ENCODE measurements at places on chromosomes 3 and 15.

DNA sequence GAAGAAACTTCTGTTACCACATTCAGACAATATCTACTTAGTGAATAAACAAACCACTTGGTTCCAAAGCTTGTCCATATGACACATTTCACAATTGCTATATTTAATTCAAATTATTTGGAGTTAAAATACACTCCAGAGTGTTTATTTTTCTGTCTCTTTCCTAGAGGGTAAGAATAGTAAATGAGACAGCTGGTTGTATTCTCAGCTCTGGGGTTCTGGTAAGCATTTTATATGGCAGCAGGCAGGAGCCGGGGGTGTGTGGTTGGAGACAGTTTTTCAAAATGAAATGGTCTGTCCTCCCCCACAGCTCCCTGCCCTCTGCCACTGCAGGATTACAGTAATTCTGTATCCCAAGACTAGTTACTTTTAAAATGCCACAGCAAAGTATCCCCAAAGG, 10.9 kb upstream of the SEC61A1 start:
- DNase-seq, result no peak

- no peak for DNase-seq
These were observed 30.1 kb upstream of the ZNF502 start for GRCh38 chr3:44682182-44682896.

- DNase-seq, result no peak
These were observed 25.7 kb downstream of the IQSEC1 start for GRCh38 chr3:13047296-13048165.

DNA sequence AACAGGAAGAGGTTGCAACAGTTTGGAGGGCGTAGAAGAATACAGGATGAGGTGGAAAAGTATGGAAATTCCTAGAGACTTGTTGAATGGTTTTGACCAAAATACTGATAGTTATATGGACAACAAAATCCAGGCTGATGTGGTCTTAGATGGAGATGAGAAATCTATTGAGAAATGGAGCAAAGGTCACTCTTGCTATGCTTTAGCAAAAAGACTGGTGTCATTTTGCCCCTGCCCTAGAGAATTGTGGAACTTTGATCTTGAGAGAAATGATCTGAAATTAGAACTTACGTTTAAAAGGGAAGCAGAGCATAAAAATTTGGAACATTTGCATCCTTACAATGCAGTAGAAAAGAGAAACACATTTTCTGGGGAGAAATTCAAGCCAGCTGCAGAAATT, 686.9 kb upstream of the GBE1 start:
- no peak for DNase-seq

DNA sequence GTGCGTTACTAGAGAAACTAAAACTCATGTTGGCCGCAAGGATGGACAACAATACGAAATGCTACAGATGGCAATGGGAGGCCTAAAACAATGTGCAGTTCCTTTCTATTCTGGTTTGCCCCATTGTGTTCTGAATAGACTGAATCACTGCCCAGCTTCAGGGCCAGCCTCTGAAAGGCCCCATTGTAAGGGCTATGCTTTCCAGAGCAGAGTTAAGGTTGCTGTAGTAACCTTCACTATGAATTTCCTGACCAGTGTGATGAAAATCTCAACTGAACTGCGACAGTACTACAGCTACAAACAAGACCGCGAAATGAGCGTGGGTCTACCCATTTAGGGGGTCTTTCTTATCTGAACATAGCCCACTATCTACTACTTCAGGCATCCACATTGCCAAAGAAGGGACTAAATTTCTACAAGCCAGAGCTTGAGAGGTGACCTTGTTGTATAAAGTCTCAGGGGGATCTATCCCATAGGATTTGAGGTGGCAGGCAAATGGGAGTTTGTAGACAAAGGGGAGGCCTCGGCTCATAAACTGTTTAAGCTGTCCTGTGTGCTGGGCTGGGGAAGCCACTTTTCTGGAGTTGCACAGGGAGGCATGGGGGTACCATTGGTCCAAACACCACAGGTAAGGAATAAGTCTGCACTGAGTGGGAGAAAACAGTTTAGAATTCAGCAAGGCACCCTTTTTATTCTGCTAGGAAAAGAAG, 80.1 kb downstream of the MYO1E start:
- DNase-seq, result peak; percentile 63

DNA sequence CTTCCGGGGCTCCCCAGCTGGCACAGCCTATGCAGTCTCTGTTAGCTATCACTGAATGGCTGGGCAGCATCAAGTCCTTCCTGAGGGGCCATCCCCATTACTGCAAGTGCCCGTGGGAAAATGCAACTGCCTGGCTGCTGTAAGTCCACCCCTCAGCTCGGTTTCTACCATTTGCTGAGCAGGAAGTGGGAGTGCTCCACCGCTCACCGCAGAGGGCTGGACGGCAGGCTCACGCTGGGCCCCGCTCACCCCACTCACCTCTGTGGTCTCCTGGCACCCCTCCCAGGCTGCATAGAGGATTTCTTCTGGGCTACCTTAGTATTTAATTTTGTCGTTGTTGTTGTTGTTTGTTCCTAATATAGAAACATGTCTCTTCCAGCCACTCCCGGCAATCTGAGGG, 270.2 kb downstream of the PLCL2 start:
- DNase-seq, result no peak

DNA sequence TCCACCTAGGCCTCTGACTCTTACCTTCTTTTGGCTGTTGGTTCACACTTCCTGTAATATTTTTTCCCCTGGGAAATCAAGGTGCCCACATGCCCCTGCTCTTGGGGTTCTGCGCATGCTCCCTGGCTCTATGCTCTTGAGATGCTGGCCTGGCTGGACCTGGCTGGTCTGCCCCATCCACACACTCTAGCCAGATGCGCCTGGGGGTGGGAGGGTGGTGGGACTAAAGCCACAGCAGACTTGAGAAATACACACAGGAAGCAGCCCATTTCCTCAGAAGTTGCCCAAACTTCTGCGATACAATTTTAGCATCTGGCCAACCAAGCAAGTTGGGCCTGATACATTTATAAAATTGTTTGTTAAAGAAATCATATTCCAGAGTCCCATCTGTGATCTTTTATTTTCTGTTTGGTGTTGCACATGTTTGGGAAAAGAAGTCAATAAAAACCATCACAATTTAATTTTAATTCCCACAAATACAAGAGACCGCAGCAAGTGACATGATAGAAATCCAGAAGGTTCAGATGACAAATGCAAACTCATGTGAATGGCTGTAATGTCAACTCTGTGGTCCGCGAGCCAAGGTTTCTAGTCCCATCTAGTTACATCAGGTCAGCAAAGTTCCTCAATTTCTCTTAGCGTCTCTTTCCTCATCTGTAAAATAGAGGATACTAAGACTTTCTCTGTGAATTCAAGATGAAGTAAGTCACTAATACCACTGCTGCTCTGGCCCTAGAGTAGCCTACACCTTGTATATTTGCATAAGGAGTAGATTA, 55.9 kb upstream of the MEF2A start:
- DNase-seq, result no peak

- DNase-seq, result no peak
These were observed 31.5 kb downstream of the KLHL18 start for GRCh38 chr3:47314056-47314764.

DNA sequence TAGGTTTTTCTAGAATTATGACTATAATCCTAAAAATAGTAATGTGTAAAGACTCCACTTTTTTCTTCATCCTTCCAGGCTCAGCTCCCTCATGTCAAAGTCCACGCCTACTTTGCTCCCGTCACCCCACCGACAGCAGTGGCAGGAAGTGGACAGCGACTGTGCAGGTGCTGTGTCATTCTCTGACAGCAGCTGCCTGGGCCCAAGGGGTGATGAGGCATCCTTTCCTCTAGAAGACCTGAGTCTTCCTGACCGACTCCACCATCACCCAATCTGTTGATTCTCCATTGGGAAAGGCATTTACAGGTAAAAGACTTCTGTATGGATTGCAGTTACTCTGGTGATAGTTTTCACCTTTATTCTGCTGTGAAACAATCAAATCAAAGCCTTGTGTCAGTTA, 54.8 kb downstream of the UBP1 start:
- DNase-seq, result no peak

DNA sequence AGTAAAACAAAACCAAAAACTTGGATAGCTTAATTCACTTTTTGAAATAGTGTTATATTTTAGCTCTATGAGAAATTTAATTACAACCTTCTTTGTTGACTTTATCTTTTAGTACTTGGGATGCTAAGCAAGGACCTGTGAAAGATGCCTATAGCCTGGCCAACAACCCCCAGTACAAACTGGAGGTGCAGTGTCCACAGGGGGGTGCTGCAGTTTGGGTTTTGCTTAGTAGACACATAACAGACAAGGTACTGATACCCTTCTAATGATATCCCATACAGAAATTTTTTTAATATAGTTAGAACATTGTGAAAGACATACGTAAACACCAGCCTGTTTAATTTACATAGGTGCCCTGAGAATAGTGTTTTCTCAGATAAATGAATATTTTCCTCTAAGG, 35.3 kb downstream of the CAPN7 start:
- DNase-seq, result no peak

- no peak for DNase-seq
These were observed 35.1 kb upstream of the IL12A start for GRCh38 chr3:159953325-159954085.

GRCh38 chr3:160225176-160226025, at the start of gene C3orf80:
TSS of gene C3orf80 (plus strand) at chr3:160225422. CDS start at chr3:160225636, 214 bp downstream.
- DNase-seq, result peak; percentile 77

DNA sequence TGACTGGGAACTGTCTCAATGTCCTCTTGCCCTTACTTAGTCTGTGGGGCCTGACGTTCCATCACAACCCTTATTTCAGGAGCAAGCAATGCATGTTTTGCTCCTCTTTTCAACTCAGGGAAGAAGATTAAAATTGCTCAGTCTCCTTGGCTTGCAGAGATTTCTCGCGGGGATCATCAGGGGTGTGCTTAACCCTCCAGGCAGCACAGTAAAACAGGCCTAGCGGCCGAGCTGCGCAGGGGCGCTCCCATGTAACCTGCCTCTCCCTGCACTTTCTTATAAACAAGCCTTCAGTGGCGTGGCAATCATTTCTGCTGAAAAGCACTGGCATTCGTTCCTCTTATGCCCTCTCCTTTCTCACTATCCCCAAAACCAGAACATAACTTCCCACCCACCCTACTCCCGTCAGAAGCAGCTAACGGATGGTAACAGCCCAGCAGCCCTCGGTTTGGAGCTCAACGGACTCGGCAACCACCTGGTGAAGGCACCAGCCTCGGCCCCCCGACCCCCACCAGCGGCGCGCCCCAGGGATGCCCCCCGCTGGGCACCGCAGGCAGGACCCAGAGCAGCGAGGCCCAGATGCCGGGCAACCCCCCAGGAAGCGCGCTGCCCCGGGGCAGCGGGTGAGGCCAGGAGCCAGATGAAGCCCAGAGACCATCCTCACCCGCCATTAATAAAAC, 1.1 kb downstream of the MCF2L2 start:
- no peak for DNase-seq

DNA sequence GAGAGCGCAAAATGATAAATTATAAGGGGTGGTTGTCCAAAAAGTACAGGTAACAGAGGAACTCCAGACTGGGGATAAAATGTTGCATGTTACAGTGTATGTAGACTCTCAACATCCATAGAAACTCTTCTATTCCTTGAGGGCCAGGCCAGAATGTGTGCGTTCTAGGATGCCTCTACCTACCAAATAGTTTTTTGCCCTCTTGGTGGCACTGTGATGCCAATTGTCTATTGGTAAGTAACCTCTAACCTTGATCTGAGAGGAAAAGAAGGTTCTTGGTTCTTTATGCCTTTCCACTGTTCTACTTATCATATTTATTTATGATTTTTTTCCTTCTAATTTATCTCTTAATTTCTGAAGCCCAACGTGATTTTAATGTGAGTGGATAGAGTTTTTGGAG, 424.6 kb downstream of the GRM7 start:
- no peak for DNase-seq

GRCh38 chr3:78913711-78914110, 854.1 kb downstream of the ROBO1 start:
- DNase-seq, result no peak

DNA sequence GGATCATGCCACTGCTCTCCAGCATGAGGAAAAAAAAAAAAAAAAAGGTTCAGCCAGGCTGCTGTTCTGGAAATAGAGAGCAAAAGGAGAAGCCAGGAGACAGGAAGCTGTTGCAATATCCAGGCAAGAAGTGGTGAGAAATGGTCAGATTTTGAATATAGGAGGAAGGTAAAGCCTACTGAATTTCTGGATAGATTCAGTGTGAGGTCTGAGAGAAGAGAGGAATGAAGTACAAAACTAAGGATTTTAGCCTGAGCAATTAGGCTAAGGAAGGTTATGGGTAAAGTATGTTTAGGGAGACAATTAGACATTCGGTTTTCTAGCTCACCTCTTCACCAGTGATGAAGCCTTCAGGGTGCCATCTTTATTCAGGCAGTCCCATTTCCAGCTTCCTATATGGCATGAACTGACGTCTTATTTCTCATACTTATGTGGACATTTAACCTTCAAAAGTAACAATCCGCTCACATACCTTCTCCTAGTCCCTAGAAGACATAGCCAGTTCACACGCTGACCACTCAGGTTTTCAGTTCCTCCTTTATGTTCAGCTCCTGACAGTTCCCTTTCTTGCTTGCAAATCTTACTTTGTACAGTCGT, 57.2 kb downstream of the KIF9 start:
- no peak for DNase-seq

GRCh38 chr3:81887448-81887847, 126.0 kb upstream of the GBE1 start:
- DNase-seq, result no peak

- no peak for DNase-seq
These were observed 125.6 kb upstream of the TBL1XR1 start for GRCh38 chr3:177322881-177323280.

- DNase-seq, result no peak
These were observed 18.6 kb upstream of the CNTN3 start for GRCh38 chr3:74633021-74633420.

DNA sequence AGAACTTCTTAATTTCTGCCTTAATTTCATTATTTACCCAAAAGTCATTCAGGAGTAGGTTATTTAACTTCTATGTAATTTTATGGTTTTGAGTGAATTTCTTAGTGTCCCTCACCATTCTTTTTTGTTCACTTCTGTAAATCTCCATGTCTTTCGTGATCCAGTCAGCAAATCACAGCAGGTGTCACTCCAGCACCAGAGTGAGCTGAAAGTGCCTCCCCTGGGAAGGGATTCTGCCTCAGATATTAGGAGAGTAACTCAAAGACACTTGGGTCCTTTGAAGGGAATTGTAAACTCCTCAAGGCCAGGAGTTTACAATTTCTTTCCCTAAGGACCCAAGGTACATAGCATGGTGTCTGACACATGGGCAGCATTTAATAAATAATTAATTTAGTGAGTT, 207.6 kb upstream of the AZI2 start:
- no peak for DNase-seq

DNA sequence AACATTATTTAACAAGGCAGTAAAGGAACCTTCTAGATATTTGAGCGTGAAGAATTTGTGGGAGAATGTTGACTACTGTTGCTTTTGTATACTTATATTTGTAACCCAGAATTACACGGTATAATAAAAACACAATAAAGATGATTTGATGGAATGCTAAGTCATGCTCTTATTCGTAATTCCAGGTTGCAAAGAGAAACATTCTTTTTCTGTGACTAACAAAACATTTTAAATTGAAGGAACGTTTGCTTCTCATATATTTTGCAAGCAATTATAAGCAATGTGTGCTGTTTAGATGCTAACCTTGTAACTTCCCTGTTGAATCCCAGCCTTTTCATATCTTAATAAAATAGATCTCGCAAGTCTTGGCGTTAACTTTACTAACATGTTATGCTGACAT, 124.4 kb upstream of the CGNL1 start:
- no peak for DNase-seq
